NCI-H2081 (cell line): ENCODE measurements at places on chromosomes 1 and 21.

- no peak for DNase-seq
These were observed 37.6 kb downstream of the RGS5 start for GRCh38 chr1:163165119-163165518.

- no peak for DNase-seq
These were observed 43.5 kb downstream of the OPRD1 start for GRCh38 chr1:28855469-28855951.

- peak; percentile 84 for DNase-seq
These were observed at the start of gene ZZZ3 for GRCh38 chr1:77682460-77683159. Gene ZZZ3, minus strand, starts transcription at chr1:77682658. Its CDS starts 49,304 bp downstream, at chr1:77633354.

GRCh38 chr1:59730759-59731478 lies 83.8 kb upstream of the HOOK1 start:
- DNase-seq = no peak

DNA sequence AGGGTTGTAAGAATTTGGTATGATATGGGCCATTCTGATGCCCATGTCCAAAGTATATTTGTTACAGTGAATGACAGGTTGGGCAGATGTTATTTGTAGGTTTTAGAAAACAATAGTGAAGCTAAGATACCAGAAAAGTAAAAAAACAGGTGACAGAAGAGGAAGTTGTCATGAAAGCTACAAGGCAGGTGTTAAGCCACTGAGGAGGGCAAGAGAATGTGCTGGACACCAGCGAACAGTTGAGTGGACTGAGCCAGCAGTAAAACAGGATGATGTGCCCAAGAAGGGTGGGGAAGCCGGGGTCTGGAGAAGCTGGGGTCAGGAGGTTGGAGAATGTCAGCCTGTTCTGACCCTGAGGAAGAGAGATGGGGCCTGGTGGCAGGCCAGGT lies 83.3 kb downstream of the DTL start:
- no peak for DNase-seq

- DNase-seq = no peak
These were observed 111.8 kb upstream of the CYYR1 start for GRCh38 chr21:26684889-26685288.

DNA sequence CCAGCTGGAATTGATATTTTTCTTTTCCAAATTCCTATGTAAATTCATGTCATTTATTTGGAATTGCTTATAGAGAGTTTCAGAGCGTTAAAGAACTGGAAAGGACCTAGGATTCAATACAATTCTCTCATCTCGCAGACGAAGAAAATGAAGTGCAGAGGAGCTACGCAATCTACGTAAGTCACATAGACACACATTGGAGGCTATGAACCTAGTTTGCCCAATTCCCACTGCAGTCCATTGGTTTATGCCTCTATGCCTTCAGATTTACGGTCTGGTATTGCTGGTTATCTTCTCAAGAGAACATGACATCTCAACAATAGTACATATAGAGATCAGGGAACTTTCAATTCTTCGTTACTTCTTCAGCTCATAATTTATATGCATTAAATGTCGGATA lies 971 bp upstream of the RNF2 start:
- no peak for DNase-seq

DNA sequence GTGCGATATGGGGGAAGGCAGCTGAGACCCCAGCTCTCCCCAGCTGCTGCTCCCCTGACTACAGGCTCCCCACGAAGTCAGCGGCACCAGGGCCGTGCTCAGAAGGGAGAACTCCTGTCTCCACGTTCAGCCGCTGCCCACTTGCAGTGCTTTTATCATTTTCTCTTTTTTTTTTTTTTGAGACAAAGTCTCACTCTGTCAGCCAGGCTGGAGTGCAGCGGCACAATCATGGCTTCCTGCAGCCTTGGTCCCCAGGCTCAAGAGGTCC lies 933 bp upstream of the FTCD start:
- no peak for DNase-seq

DNA sequence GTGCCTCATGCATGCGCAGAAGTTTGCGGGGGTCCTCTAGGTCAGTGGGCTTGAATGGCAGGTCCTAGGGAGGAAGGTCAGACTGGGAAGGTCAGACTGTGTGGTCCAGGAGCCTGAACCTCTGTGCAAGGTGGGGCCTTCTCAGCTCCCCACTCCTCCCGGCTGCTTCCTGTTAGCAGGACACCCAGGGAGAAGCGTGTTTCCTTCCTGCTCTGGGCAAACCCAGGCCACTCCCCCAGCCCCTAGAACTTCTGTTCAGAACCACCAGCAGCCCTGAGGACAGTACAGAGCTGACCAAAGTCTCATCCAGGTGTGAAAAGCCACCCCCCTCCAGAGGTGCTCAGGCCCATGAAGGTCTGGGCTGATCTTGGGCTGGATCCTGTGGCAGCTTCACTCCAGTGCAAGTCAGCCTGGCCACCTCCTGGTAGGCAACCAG lies 29.9 kb downstream of the NAV1 start:
- no peak for DNase-seq
